Neural crest cell (in vitro differentiated cells): ENCODE measurements at places on chromosomes 5 and 9.

DNA sequence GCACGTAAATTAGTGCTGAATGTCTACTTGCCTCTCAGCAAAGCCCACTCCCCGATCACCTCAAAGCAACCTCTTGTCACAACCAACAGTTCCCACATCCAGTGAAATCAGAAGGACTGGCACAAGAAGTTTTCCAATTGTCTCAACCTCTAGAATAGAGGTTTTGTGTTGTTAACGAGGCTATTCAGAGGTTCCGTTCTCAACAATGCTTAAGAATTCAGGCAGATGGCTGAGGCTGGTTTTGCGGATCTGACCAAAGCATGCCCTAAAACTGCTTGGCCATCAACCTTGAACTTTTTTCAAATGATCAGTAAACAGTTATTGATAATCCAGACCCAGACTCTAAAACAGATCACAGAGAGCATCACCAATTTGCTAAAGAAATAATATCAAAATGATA, 52.9 kb downstream of the MAPKAP1 start:
- DNase-seq, result no peak

DNA sequence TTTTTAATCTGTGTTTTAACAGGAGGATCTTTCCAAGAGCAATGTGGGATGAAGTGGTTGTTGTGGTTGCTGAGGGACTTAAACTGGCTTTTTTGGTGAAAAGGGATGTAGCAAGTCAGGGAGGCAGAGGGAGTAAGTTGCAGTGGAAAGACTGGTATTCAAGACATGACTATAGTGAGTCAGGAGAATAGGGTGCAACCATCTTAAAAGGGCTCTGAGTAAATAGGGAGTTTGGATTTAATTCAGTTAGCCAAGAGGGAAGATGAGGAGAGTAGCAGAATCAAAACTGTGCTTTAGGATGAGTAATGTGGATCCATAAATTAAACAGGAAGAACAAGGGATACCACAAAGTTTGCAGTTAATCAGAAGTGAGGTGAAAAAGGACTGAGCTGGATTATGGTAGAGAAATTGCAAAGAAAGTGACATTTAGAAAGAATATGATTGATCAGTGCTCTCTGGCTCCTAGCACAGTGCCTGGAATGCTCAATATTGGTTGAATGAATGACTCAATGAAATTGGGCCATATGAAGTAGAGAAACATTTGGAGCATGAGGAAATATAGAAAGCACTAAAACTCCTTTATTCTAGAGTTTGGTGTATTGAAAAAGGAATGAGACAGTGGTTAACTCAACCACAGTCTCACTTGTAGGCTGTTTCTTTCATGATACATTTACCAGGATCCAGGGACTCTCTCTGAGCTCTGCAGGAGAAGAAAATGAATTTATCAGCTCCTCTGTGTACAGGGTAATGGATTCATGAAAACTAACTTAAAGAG, 5.1 kb downstream of the POLR3G start:
- no peak for DNase-seq

GRCh38 chr5:124263680-124264491, 482.6 kb downstream of the ZNF608 start:
- DNase-seq, result no peak

DNA sequence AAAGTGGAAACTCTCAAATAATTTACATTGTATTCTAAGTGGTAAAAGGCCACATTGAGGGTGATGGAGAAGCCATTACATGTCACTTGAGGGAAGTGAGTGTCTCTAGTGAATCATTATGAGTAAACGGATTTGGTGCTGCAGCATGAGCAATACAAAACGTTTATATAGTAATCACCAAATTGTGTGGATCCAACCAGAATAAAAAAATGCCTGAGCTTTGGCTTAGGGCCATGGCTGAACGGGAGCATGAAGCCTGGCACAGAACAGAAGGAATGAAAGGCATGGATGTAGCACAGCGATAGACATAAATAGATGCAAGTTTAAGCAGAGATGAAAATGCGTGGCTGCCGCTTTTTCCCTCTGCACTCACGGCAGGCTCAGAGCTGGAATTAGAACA, 58.3 kb downstream of the PTTG1 start:
- DNase-seq, result no peak

- no peak for DNase-seq
Observed at GRCh38 chr5:142816531-142817430, 46.6 kb downstream of the ARHGAP26 start.

- no peak for DNase-seq
Observed at GRCh38 chr9:107805201-107805600, 315.6 kb upstream of the KLF4 start.

GRCh38 chr5:111697881-111698757, 58.9 kb downstream of the NREP start:
- DNase-seq, result no peak

DNA sequence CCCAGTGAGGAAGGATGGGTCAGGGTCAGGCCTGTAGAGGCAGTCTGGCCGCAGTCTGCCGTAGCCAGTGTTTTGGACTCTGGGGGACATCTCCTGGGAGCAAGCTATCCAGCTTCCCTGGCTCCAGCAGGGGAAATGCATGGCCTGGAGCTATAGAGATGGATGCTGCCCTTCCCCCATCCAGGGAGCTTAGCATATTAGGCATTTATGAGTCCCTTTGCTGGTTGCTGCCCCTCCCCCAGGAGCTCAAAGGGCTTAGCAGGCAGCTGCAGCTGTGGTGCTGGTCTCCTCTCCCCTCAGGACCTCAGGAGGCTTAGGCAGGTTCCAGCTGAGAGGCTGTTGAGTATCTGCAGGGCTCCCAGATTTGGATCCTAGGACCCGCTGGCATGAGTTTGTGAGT, 1158.7 kb downstream of the DTWD2 start:
- no peak for DNase-seq

- no peak for DNase-seq
Observed at GRCh38 chr9:128145536-128145935, 3.7 kb upstream of the LCN2 start.

DNA sequence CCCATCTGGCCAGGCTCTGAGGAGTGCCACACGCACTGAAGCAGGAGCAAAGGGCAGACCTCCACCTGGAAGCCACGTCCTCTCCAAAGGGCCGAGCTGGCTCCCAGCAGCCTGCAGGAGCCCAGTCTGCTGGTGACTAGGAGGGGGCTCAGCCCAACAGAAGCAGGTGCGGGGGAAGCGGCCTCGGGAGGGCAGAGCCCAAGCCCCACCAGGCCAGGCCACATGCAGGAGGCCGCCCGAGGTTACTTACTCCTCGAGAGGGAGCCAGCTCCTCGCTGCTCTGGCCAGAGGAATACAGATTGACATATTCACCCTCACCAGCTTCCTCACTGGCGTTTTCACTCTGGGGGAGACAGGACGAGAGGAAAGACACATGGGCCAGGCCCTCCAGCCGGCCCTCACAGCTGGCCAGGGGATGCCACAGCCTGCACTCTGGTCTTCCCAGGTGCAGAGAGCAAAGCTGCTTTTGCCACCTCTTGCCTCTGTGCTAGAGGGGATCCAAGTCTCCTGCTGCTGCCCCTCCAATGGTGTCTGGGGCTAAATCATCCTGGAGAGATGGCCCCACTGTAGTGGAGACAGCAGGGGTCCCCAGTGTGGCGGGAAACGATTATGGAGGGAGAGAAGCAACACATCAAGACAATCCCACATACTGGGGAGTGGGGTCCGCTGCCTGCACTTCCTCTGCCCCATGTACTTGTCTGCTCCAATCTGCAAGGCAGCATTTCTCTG, 58.6 kb downstream of the PRRT1B start:
- no peak for DNase-seq

DNA sequence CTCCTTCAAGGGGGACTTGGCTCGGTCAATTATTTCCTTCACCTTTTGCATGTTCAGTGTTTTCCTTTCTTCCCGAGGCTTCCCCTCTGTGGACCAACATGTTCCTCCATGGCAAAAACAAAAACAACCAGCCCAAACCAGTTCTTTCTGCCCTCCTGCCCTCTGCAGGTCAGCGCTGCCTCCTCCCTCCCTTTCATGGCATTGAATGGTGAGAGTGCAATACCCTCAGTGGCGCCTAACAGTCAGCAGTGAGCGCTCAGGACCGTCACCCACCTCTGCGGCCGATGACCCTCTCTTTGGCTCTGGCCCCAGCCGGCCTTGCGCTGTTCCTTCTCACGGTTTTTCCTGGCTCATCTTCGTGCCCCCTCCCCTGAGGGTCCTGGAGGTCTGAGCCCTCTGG, 34.4 kb upstream of the GNE start:
- DNase-seq, result no peak

- peak; percentile 22 for DNase-seq
Observed at GRCh38 chr5:168946363-168946762, 354.6 kb downstream of the SLIT3 start.

DNA sequence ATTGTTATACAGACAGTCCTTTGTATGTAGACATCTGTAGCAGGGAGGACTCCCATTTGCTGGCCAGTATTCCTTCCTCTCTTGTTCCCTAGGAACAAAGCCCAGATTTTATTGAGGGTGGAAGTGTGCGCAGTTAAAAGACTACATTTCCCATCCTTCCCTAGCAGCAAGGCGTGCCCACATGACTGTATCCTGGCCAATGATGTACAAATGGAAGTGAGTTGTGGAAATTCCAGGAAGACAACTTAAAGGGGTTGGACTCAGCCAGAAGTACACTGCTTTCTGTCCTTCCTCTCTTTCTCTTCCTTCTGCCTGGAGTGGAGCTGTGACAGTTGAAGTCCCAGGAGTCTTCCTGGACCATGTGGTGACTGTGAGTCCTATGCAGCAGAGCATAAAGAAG, 89.0 kb downstream of the HRH2 start:
- DNase-seq, result no peak

GRCh38 chr5:145988993-145989392, 52.6 kb downstream of the SH3RF2 start:
- DNase-seq, result no peak

DNA sequence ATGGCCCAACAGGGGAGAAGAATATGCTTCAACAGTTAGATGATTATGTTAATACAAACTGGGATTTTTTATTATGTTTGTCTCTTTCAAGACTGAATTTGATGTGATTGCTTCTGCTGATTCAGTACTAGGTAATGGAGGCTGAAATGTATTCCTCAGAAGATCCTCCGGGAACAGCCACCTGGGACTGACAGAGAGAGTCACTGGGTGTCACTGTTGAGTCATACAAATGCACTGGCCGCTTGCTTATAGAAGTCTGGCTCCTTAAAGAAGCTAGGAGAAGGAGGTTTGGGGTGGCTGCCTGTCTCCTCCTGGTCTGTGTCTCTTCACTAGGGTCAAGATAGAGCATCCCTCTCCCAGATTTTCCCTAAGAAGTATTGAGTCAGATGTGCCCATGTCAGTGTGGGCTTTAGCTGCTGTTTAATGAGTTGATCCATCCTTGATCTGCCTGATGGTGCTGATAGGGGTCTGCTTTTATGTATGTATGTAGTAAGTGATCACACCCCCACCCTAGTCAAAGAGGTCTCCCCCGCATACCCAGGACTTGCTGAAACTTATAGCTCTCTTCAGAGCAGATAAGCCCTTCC, 773.4 kb downstream of the BRINP1 start:
- DNase-seq, result peak; percentile 36

- no peak for DNase-seq
Observed at GRCh38 chr9:129253803-129254381, 75.8 kb upstream of the IER5L start.

DNA sequence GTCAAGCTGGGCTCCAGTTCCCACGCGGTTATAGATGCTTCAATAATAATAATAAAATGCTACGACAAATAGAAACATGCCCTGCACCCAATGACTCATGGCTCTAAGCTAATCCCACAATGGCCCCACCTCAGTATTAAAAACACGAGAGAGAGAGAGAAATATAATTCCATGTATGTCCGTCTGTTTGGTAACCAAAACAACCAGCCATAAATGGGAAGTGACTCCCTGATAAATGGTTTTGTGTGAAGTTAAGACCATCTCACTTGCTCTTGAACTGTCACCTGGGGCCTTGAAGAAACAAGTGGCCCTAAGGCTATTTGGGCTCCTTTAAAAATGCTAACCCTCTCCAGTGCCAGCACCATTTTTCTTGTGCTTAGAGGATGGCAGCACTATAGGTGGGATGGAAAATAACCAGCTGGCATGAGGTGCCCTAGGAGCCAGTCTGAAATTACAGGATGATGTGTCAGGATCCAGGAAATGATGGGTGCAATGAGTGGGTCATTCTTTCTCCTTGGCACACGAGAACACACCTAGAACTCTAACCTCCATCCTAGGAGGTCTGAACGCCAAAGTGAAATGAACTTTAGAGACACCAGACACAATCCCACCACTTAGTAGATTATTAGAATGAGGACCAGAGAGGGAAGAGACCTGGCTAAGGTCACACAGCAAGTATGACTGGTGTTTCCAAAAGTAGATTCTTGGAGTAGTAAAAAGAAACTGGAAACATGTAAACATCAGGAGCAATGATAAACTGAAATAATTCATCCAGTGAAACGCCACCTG, 35.7 kb upstream of the ADRB2 start:
- DNase-seq, result no peak

GRCh38 chr5:62575066-62575465, 3.6 kb upstream of the LRRC70 start:
- DNase-seq, result no peak

GRCh38 chr5:151812757-151813309, 41.1 kb downstream of the G3BP1 start:
- DNase-seq, result no peak

GRCh38 chr5:132478366-132478871, 12.2 kb downstream of the IRF1 start:
- no peak for DNase-seq

GRCh38 chr9:114033397-114034103, 44.5 kb downstream of the AMBP start:
- DNase-seq, result peak; percentile 53

DNA sequence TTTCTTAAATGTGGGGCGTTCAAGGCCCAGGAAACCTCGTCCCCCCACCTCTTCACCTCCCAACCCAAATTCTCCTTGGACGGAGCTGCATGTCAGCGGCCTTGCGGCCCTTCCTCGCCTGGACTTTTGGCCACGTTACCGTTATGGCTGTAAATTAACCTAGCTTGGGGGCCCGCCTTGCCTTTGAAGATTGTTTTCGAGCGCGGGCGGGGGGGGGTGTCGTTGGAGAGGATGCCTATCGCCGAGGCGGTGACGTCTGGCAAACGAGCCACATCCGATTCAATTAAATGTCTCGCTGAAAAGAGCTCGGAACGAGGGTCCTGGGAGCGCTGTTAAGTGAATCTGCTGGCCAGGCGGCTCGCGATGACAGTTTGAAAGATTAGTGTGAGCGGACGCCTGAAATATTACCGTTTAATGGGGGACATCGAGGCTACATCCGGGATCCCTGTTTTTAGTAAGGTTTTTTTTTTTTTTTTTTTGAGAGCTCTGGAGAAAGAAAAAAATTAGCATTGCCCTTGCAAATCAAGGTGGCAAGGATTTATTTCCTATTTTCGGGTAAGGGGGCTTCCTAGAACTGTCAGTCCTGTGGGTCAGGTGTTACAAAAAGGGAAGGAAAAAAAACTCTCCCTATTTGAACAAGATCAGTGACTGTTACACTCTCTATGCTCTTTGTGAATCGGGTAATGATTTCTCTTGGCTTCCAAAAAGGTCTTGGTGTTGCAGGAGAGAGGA, 2.3 kb upstream of the NKX2-5 start:
- DNase-seq, result no peak
